Spleen (tissue), 13 donors: ENCODE measurements at places on chromosomes 2 and 18. TPM values are rescaled to one million over a fixed set of nuclear protein-coding genes. Genes with fewer than 3 reads are reported as not detected.

Gene KIF1A
- total RNA-seq: 0.55 TPM

Gene ERBB4
- total RNA-seq: 0.86 TPM

Gene TCF7L1
- 9.8 TPM for total RNA-seq

Gene GNAL
- total RNA-seq: 3.3 TPM

Gene EGR4
- total RNA-seq: not detected

Gene IFIH1
- 35.9 TPM for total RNA-seq

Gene REG3G
- not detected for total RNA-seq

Gene SP100
- 254 TPM for total RNA-seq

Gene DSG1
- not detected for total RNA-seq

Gene ZNF2
- 7.8 TPM for total RNA-seq

Gene MARCHF4
- total RNA-seq: not detected
